ENCODE measurements at places on chromosomes 2 and 18.
A peak's percentile ranks its signal among the peaks of the same experiment; 100 is the strongest.

- no peak for DNase-seq
Observed at GRCh38 chr2:229408962-229409361, 137.9 kb upstream of the PID1 start.

GRCh38 chr18:37368110-37368954, 197.3 kb downstream of the CELF4 start:
- no peak for DNase-seq

DNA sequence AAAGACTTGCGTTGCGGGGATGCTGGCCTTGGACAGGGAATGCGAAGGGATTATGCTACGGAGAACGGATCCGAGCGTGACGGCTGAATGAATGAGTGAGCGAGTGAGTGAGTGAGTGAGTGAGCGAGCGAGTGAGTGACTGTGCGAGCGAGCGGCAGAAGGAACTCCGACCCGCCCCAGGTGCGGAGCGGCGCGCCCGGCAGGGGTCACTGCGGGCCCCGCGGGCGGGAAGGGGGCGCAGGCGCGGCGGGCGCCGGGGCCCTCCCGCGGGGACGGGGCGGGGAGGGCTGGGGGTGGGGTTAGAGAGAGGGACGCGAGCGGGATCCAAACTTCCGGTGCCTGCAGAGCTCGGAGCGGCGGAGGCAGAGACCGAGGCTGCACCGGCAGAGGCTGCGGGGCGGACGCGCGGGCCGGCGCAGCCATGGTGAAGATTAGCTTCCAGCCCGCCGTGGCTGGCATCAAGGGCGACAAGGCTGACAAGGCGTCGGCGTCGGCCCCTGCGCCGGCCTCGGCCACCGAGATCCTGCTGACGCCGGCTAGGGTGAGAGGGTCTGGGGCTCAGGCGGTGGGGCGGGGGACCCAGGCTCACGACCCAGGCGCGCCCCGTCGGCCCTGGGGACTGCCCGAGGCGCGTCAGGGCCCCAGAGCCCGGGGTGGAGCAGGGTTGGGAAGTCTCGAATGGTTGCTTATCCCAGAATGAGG, at the start of gene ITM2C:
TSS of gene ITM2C (plus strand) at position 338 of the 702 bp plus-strand sequence. CDS start at position 422, 84 bp downstream.
- DNase-seq: peak; percentile 58

DNA sequence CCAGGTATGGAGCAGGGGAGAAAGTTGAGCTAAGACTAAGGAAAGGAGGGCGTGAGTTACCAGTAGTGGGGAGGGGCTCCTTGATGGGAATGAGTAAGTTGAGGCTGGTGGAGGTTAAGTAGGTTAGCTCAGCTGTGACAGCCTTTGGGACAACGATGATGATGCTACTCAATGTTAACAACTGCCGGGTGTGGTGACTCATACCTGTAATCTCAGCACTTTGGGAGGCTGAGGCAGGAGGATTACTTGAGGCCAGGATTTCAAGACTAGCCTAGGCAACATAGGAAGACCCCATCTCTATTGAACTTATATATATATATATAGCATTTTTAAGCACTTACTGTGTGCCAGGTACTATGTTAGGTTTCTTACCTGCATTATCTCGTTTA, 48.4 kb downstream of the HK2 start:
- no peak for DNase-seq

DNA sequence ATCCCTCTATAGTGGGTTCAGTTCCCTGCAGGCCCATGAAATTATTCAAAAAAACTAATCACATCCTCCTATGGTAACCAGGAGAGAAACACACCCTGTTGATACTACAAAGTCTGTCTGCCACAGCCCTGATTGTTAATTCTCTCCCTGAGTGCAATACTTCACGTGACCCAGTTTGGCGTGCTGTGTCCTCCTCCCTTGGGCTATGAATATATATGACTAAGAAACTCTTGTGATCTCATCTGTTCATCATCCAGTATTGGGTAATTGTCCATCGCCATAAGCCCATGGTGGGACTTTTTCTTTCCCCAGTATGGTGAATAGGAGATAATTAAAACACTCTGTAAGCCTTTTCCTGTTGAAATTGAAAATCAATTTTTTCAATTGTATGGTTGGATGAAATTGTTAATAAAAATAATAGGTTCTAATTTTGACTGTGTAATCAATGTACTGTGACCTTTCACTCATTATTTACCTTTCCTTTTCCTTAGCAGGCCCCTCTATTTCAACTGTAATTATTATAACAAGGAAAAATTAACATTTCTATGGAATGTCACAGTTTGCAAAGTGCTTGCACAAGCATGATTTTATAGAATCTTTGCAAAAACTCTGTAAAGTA, 1822.6 kb downstream of the SUCLG1 start:
- DNase-seq: no peak

DNA sequence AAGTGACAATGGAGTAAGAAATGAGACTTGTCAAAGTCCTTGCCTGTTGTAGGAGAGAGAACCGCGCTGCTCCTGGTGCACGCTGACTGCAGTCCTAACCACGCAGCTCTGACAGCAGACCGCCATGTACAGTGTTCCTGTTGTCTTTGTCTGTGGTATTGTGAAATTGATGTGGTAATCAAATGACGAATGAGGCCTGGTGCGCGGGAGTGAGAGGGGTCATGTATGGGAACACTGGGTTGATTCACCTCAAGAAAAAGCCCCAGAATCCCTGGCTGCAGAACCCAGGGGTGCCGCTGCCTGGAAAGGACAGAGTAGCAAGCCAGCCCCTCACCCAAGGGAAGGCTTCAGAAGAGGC, 64.0 kb downstream of the INPP4A start:
- no peak for DNase-seq

DNA sequence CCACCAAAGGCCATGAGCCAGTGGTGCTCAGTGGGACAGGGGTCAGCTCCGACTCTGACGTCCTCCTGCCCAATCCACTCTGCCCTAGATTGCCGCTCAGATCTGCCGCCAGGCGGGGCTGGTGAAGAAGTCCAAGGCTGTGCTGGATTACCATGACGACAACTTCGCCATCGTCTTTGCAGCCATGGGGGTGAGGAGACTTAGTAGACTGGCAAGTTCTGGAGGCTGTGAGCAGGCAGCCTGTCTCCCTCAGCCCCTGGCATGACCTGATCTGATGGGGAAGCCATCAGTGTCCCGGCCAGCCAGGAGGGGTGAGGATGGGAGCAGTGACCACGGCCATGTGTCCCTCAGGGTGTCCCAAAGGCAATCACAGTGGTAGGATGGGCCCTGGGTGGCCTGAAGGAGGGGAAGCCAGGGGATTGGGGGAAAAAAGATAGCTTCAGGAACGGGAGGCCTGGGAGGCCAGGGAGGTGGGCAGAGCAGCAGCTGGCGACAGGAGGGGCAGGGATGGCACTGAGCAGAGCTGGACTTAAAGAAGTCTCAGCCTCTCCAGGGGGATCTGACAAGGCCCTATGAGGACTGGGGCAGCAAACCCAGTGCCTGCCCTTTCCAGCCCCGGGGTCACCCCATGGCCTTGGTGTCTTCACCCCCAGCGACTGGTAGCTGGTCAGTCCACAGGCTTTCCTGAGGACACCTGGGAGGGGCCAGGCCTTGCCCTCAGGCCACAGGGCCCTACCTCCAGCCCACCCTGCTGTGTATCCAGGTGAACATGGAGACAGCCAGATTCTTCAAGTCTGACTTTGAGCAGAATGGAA, 17.4 kb upstream of the ANKRD53 start:
- DNase-seq: no peak

DNA sequence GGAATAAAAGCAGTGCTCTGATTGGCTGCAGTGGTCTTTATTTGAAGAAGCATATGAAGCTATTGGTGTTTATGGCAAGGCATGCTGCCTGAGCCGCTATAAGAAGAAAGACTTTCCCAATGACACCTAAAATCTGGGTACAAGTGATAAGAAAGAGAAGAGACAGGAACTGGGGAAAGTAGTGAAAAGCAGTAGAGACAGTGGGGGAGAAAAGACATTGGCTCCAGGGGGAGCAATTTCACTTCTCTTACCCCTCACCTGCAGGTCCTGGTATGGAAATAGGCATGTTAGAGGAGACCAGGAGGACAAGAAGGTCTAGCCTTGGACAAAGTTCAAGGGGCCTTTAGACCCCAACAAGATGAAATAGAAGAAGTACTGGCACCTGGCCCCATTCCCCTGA, 47.1 kb downstream of the PLCL1 start:
- DNase-seq: no peak

All from NCI-H1105 (cell line).